ENCODE measurements at places on chromosomes 6 and 20. TPM values are rescaled to one million over a fixed set of nuclear protein-coding genes. Genes with fewer than 3 reads are reported as not detected.
A peak's percentile ranks its signal among the peaks of the same experiment; 100 is the strongest.

The SLC17A3 gene
- total RNA-seq, result 0.76 TPM

DNA sequence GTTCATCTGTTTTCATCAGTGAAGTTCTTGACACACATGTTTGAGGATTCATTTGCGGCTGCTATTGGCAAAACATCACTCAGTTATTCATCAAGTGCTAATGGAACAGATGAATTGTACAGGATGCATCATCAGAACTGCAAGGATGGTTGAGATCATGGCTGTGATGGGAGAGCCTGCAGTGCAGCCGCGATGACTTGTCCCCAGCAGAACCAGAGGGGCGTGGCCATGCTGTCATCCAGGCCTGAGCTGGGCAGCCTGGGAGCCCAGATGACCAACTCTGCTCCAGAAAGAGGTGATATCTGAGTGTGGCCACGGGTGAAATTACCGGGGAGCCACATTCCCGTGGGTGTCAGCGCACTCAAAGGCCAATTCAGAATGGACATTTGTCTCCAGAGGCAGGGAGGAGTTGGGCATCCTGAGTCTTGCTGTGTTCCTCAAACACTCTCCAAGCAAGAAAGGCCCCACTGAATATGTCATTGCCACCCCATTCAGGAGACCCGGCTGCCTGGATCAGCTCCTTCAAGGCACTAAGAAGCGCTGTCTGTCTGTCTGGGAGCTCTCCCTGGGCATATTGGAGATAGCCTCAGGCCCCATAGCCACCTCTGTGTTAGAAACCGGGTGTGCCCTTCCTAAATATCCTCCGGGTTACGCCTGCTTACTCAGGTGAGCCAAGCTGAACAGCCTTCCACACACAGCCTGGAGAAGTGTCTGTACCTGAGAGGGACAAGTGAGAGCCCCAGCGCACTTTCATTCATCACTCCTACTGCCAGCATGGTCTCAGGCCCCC lies 66.7 kb downstream of the SYNDIG1 start:
- no peak for DNase-seq

- no peak for DNase-seq
Observed at GRCh38 chr20:44450281-44450889, 25.3 kb upstream of the TTPAL start.

DNA sequence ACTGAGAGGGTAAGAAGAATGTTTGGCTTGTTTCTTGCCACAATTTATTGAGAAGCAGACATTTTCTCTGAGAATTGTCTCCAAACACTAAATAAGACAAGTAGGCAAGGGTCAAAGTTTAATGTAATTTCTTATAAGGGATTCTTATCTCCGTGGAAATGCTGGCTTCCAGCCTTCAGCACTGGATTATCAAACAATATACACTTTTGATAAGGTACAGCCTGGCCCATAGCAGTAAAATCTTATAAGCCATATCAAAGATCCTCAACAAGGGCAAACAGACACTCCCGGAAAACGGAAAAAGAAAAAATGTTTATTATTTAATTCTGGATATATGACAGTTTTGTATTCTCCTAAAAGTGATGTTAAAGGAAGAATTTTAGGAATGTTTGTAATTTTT lies 18.5 kb upstream of the ZSCAN9 start:
- DNase-seq, result no peak

GRCh38 chr6:33688451-33689147 lies 22.9 kb downstream of the UQCC2 start:
- DNase-seq, result no peak

DNA sequence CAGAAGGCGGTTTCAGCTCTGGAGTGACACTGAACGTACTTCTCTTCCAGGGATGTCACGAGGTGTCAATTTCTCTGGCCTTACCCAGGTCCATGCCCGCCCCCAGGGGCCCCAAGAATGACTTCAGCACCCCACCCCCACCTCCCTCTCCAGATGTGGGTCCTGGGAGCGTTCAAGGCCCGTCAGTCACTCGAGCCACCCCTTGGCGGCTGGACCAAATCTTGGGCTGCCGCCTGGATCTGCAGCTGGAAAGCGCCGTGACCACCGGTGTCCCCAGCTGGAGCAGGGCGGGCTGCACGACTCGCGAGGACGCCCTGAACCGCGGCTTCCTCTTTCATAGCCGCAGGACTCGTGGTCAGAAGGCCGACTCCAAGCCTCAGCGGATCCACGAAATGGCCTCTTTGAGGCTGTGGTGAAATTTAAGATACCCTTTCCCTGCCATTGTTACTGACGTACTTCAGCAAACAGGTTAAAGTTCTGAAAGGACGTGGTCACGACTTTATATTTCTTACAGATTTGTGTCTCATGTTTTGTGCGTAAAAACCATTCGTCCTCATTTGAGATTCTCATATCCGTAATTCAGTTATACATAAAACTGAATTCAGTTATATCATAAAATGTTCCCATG lies 29.3 kb downstream of the TRIM38 start:
- DNase-seq, result peak; percentile 76

DNA sequence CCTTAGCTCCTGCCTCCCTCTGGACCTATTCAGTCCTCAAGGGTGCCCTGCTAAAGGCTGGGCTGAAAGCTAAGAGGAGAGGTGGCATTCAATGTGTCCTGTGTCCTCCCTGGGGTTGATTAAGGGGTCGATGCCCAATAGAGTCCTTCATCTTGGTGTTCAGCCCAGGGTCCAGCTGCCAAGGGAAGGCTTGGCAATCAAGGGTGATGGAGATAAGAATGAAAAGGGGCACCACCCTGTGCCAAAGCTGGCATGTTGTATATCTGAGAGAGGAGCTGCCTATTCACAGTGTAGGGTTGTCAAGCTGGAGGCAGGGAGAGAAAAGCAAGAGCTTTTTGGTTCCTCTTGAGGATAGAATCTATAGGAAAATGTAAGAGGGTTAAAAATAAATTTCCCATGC lies 12.3 kb downstream of the C20orf173 start:
- DNase-seq, result no peak

DNA sequence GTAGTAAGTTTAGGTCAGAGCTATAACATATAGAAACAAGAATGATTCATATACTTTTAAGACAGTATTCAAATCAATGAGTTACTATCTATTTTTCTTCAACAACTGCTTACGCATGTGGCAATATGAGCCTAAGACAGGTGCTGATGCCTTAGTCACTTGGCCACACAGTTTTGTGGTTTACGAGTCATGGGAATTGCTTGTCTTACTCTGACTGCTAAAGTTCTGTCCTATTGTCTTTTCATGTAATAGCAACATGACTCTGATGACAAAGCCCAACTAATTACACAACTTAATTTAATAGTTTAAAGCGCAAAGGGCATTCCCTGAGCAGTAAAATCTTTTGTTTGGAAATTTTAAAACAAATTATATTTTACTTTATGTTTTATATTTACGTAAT lies 159.3 kb upstream of the CENPW start:
- peak; percentile 47 for DNase-seq

GRCh38 chr6:38573801-38574395 lies 65.8 kb downstream of the BTBD9 start:
- DNase-seq, result no peak

The EGFL8 gene
- 13.1 TPM for total RNA-seq

DNA sequence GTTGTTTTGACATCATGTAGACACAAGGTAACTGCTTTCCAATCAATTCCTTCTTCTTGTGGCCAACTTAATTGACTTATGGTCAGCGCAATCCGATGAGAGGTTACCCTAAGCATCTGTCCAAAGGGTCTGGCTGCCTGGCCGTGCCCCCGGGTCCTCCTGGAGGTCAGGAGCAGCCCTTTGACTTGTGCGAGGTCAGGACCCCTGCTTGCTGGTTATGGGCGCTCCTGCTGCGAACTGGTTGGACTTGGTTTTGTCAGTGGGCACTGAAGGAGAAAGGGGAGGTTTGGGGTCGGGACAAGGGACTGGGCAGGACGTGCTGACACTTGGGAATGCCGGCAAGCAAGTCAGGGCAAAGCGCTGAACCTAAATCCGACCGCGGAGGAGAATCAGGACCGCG lies 215.6 kb downstream of the QKI start:
- no peak for DNase-seq

Data from activated CD8-positive, alpha-beta memory T cell treated with anti-CD3 and anti-CD28 coated beads, Interleukin-2, amount 10 ng/mL, durations not matched to agents 7 days and 5 days (primary cell).